Bronchial smooth muscle cell (primary cell): ENCODE measurements at places on chromosomes 2 and 18. TPM values are rescaled to one million over a fixed set of nuclear protein-coding genes. Genes with fewer than 3 reads are reported as not detected.

Gene RNF125
- 1.0 and 2.5 TPM in 2 replicates for total RNA-seq

Gene ALPI
- not detected in 2 replicates for total RNA-seq

Gene SNTG2
- total RNA-seq: not detected in 2 replicates

Gene DTNA
- total RNA-seq: 12.6 and 19.1 TPM in 2 replicates

Gene SAG
- under 0.01 TPM in 1 of 2 replicates, not detected in the other for total RNA-seq

Gene PIK3C3
- total RNA-seq: 33.1 and 49.2 TPM in 2 replicates

Gene SH3RF3
- total RNA-seq: 1.9 and 2.5 TPM in 2 replicates
